ENCODE measurements at places on chromosomes 3 and 15.

GRCh38 chr3:194446754-194447153 lies 40.0 kb downstream of the ATP13A3 start:
- no peak for DNase-seq

- DNase-seq = no peak
These were observed 428.8 kb upstream of the C2CD4B start for GRCh38 chr15:62593681-62594399.

GRCh38 chr15:40358471-40359353 lies 693 bp downstream of the DISP2 start:
- DNase-seq = no peak

- no peak for DNase-seq
These were observed 231.7 kb upstream of the ARRDC4 start for GRCh38 chr15:97728791-97729190.

DNA sequence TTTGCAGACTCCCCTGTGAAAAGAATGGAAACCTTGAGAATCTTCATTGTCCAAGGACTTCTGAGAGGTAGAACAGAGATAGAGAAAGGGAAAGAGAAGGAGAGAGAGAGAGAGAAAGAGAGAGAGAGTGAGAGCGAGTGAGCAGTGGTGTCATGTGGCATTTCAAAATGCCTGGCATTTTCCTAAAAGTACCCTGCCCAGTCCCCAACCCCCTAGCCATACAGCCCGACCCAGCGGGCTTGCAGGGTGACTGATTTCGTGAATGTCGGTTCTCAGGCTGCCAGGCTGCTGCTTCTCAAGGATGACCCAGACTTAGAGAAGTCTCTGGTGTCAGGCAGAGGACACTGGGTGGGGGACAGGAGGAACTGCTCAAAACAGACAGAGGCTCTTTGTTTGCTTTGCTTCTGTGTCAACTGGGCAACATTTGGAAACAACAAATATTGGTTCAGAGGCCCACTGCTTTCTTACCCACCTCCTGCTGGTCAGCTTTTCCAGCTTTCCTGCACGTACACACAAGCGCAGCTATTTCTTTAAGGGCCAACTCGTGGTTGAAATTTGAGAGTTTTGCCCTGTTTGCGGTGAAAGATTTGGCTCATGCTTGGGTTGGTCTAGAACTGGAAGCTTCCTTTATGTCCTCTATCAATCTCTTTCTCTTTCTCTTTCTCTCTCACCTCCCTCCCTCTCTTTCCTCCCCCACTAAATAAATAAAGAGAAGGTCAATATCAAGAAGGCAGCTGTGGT lies 3.7 kb upstream of the TF start:
- no peak for DNase-seq

DNA sequence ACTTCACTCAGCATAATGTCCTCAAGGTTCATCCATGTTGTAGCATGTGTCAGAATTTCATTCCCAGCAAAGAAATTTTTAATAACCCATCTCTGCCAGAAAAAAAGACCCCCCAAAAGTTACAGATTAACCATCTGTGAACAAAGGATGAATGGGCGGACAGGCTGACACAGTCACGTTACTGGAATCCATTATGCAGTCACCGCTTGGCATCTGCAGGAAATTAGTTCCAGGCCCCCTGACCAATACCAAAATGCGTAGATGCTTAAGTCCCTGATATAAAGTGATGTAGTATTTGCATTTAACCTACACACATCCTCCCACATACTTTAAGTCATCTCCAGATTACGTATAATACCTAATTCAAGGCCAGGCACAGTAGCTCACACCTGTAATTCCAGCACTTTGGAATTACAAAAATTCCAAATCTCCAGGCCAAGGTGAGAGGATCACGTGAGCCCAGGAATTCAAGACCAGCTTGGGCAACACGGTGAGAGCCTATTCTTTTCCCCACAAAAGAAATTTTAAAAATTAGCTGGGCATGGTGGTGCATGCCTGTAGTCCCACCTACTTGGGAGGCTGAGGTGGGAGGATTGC lies 1.5 kb upstream of the SLC12A8 start:
- DNase-seq = no peak

GRCh38 chr3:112407888-112408702 lies 75.1 kb downstream of the CD200 start:
- DNase-seq = no peak

GRCh38 chr15:44094781-44095180 lies 100.3 kb downstream of the FRMD5 start:
- DNase-seq = no peak

DNA sequence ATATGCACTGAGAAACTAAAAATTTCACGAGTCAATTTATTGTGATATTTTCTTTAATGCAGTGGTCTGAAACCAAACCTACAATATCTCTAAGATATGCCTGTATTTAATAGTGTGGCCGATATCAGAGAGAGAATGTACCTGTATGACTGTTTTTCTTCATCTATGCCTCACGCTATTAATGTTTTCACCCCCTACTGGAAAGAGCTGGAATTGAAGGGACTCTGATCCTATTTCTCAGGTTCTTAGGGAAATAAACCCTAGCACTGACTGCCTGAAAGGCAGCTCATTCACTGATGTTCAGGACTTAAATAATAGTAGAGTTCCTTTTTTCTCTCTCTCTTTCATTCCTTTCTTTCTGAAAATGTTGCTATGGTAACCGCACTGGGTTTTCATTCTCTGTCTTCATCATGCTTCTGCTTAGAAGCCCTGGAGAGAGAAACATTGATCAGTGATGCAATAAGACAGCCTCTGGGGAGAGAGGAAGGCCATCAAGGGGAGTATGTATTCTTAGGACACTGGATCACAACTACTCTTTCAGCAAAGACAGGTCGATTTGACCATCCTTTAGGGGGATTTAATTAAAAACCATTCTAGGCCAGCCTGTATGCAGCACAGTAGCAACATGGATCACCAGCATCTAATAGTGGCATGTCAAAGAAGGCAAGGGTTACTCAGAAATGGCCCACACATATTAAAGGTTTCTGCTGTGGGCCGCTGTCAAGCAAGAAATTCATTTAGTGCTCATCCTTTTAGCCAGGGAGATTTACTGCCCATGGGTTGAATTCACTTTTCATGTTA lies 1135.7 kb downstream of the IGSF11 start:
- no peak for DNase-seq

GRCh38 chr3:15649341-15649740 lies 47.8 kb downstream of the BTD start:
- no peak for DNase-seq

DNA sequence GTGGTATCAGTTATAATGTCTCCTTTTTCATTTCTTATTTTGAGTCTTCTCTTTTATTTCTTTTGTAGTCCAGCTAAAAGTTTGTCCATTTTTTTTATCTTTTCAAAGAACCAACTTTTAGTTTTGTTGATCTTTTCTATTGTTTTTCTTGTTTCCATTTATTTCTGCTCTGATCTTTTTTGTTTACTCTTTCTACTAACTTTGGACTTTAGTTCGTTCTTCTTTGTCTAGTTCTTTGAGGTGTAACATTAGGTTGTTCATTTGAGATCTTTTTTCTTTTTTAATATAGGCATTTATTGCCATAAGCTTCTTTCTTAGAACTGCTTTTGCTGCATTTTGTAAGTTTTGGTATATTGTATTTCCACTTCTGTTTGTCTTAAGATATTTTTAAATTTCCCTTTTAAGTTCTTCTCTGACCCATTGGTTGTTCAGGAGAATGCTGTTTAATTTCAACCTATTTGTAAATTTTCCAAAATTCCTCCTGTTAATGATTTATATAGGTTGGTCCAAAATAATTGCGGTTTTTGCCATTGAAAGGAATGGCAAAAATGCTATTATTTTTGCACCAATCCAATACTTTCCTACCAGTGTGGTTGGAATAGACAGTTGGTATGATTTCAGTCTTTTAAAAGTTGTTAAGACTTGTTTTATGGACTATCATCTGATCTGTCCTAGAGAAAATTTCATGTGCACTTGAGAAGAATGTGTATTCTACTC lies 51.2 kb downstream of the KAT2B start:
- no peak for DNase-seq

DNA sequence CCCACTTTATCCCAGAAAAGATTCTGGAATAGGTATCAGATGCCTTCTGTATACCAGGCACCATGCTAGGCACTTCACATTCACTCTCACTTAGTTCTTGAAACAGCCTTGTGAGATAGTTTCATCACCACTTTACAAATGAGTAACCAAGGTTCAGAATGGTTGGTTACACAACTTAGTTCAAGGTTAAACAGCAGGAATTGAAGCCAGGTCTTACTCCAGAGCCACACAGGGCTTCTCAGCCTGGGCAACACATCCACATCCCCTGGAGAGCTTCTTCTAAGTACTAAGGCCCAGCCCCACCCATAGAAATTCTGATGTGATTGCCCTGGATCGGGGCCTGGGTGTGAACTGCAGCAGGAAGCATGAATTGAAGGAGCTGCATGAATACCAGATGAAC lies 18.6 kb downstream of the WHAMM start:
- no peak for DNase-seq

DNA sequence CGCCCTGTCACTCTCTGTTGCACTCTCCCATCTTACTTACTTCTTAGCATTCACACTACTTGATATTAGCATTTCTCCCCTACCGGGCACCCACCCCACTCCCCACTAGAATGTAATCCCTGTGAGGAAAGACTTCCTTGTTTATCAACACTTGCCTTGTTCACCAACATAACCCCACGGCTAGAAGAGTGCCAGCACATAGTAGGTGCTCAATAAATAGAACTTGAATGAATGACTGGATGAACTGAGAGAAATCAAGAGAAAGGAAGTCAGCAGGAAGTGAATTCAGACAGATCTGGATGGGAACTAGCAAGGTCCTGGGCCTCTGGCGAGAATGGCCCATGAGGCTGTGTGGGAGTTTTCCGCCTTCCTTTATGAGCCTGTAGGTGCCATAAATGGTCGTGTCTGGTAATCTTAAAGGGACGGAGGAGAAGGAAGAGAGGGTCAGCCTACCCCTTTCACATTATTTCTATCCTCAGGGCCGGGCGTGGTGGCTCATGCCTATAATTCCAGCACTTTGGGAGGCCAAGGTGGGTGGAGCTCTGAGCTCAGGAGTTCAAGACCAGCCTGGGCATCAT lies 42.4 kb upstream of the HERC1 start:
- no peak for DNase-seq

DNA sequence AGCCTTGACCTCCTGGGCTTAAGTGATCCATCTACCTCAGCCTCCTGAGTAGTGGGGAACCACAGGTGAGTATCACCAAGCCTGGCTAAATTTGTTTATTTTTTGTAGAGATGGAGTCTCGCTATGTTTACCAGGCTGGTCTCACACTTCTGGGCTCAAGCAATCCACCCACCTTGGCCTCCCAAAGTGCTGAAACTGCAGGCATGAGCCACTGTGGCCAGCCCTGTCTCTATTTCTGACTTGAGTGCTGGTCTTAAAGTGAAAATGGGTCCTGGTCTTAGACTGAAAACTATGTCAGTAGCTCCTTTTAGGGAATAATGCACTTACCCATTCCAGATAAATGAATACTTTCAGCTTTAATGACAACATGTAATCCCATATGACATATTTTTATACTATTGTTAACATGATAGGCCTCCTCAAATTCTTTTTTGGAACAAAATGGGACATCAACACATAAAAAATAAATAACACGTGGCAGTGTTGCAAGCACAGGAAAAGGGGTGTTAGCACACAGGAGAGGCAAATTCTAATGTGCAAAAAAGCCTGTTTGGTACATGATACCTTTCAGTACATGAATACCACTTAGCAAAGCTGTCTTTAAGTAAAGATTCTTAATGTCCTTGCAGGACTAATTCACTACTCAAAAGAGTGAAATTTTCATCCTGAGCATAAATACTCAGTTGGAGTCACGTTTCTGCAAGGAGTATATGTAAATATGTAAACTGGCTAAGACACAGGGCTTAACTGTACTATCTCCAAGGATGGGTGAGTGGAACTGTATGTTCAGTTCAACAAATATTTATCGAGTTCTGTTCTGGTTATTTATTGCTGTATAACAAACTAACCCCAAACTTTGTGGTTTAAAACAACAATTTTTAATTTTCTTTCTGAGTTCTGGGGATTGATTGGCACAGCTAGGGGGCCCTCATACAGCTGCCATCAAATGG lies 194.7 kb downstream of the NR1D2 start:
- no peak for DNase-seq

GRCh38 chr15:78627348-78627747 lies 6.6 kb upstream of the CHRNA3 start:
- no peak for DNase-seq

Measured in NCI-H187 (cell line).